Left cardiac atrium (tissue), 4 donors: ENCODE measurements at places on chromosomes 1 and 21. TPM values are rescaled to one million over a fixed set of nuclear protein-coding genes. Genes with fewer than 3 reads are reported as not detected.

DNA sequence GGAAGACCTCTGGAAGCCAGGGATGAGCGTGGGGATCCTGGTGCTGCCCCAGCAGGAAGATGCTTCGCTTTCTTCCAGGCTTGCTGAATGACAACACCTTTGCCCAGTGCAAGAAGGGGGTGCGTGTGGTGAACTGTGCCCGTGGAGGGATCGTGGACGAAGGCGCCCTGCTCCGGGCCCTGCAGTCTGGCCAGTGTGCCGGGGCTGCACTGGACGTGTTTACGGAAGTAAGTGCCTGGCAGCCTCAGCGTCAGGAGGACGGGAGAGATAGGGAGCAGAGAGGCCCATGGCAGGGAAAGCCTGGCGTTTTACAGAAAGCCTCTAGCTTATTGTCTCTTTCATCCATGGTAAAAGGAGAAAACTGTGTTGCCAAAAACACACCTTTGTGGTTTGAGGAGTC is 23.5 kb downstream of the PHGDH start:
- peak; percentile 51 for DNase-seq

GRCh38 chr1:240946926-240947325 is 335.0 kb upstream of the GREM2 start:
- no peak for DNase-seq

GRCh38 chr1:209490013-209490412 is 93.5 kb upstream of the CAMK1G start:
- no peak for DNase-seq

GRCh38 chr1:115929881-115930280 is 46.4 kb upstream of the SLC22A15 start:
- no peak for DNase-seq

LCE6A gene
- total RNA-seq, result not detected

PLPPR4 gene
- total RNA-seq, result 1.9 TPM

SERINC2 gene
- total RNA-seq, result 2.4 TPM

KCNJ15 gene
- total RNA-seq, result 2.6 TPM

DNA sequence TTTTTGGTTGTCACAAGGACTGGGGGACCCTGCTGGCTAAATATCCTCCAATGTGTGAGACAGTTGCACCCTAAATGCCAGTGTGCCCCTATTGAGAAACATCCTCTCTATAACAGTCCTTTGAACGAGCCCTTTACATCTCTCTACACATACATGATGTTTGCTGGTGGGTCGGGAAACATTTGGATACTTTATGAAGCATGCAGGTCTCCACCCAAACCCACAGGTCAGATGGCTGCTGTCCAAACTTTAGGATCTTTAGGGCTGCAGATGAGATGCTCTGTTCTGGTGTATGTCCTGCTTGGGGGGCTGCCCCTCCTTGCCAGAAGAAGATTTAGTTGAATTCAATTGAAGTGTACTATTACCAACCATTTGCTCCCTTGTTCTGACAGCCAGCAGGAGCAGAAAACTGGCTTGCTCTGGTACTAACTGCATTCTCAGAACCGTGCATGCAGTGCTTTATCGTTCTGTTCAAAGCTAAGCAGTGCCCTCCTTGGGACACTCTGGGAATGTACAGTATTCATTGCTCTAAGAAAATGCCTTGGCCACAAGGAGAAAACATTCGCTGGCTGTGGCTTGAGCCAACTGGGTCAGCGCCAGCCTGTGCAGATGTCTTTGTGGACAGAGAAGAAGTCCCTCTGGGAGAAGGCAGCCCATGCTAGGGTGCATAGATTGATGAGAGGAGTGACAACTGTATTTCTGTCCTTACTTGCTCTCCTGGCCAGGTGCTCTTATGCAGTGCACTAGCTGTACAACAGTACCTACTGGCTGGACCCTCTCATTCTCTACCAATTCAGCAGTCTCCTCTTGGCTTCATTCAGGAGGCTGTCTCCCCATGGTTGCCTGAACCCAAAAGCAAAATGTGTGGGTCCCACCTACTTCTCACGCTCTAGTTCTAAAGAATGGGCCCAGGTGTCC is 61.4 kb upstream of the DIRAS3 start:
- DNase-seq, result peak; percentile 52

- no peak for DNase-seq
Measured at GRCh38 chr1:81409780-81410274, 390.9 kb upstream of the ADGRL2 start.

DNA sequence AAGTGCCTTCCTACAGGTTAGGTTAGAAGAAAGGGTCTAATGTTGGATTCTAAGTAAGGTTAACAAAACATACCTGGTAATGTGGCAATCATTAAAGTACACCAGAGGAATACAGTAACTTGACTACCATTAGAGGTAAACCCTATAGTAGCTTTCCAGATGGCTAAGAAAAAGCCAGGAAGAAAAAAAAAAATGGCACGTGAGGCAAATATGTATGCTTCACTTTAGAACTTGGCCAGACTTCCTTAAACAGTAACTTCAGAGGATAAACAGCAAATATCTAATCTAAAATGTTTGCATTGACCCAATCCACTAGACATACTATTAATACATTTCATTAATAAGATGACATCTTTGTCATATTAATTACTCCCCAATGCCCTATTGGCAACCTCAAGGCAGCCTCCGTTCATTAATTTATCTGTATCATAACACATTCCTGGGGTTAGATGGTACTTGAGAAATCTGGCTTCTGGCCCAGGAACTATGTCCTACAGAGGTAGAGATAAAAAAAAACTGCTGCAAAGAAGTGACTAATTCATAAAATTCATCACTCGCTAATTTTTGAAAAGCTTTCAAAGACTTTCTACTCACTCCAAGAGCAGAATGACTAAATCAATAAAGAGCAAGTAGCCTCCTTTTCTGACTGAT is 5.8 kb downstream of the DCAF8 start:
- DNase-seq, result no peak

GRCh38 chr1:202319381-202320080 is 22.2 kb downstream of the UBE2T start:
- DNase-seq, result no peak

DEPDC1 gene
- 0.62 TPM for total RNA-seq

DNA sequence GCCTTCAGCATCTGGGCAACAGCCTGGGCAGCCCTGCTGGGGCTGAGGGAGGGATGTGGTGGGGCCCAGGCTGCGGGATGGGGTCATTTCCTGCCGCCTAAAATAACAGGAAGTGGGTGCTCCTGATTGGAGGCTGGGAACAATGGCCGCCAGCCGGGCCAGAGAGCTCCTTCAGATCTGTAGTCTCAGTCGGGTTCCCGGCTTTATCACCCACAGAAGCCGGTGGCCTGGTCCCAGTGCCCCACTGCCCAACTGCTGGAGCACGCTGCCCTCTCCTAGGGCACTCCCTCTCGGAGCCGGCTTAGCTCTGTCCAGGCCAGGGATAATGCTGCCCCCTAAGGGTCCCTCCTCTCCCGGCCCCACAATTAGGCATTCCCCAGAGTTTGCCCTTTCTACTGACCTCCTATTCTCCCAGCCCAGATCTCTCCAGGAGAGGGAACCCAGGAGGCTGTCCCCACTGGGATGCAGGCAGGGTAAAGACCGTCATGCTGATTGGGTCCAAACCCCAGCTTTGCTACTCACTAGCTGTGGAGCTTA is 5.1 kb downstream of the MAP7D1 start:
- DNase-seq, result peak; percentile 83

PAX7 gene
- total RNA-seq, result not detected

DNA sequence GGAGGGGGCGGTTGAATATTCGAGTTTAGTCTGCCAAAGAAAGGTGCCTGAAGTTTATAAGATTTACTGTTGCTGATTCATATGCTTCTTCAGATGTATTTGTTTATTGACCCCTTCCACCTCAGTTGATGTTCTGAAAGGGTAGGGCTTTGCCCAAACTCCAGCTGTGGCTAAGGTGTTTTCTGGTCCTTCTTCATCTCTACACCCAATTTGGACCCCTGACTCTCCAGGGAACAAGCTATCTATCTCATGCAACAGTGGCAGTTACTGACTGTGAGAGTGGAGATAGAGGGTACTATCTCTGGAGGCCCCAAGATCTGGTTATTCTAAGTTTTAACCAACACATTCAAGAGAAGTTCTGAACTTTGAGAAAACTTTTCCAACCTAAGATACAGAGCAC is 12.6 kb upstream of the ALG14 start:
- no peak for DNase-seq

RAB42 gene
- total RNA-seq, result 2.7 TPM
